RWPE2 (cell line): ENCODE measurements at places on chromosomes 7 and 10.

DNA sequence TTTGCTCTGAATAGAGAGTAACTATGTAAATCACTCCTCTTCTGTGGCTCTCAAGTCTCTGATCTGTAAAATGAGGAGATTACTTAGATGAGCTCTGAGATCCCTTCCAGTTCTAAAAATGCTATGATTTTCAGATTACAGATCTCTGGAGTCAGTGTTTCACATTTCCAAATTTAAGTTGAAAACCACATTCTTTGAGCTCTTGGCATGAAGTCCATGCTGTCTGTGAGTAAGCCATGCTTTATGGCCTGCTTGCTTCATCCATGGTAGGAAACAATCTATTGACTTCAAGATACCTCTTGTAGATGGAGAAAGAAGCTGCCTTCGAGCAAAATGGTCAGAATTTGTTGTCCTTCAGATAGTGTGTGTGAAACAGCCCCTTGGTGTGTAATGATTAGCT is 64.9 kb downstream of the CELF2 start:
- DNase-seq, result no peak

DNA sequence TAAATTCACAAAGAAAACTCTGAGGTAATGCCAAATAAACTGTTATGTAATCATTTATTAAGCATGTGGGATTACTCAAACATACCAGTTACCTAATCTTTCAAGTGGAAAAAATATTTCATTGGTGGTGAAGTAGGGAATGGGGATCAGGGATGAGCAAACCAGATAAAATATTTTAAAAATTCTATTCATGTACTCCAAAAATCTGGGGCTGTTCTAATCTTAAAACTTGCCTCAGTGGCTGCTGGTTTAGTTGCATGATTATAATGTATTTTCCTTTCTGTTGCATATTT is 19.5 kb downstream of the LMOD2 start:
- DNase-seq, result no peak

- no peak for DNase-seq
Measured at GRCh38 chr7:106064316-106064715, 47.8 kb downstream of the SYPL1 start.

DNA sequence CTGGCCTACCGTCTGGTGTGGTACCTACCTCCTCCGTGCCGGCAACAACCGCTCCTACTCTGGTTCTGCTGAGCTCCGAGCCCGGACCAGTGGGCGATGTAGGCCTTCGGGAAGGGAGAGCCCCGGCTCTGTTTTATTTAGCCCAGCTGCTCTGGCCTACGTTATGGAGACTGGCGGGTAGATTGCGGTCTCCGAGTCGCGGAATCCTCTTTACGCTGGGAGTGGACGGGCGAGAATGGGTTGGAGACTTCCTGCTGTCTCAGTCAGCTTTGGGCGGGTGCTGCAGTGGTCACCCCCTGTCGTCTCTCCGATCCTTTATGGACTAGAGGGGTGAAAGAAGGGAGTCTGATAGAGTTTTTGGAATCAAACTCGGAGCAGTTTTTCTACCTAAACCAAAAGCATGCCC is 406 bp downstream of the CBLL1 start:
- DNase-seq, result no peak
